ENCODE measurements at places on chromosomes 1 and 21. TPM values are rescaled to one million over a fixed set of nuclear protein-coding genes. Genes with fewer than 3 reads are reported as not detected.

DNA sequence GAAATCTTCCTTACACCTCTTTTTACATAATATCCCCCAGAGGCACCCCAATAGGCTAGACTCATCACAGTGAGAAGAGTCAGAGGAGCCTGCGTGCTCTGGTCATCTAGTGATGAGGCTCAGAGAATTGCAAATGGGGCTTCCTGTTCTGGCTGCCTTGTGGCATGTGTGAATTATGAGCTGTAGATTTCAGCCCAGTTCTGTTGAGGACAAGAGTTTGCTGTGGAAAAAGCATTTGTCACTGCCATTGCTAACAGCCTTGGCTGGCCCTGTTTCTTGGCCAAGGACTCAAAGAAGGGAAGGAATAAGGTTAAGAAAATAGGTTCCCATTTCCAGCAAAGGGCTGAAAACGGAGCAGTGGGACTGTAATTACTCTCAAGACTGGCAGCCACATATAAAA lies 30.7 kb downstream of the MRAP start:
- no peak for DNase-seq

- no peak for DNase-seq
Measured at GRCh38 chr1:54834007-54834541, 33.0 kb upstream of the TTC22 start.

DNA sequence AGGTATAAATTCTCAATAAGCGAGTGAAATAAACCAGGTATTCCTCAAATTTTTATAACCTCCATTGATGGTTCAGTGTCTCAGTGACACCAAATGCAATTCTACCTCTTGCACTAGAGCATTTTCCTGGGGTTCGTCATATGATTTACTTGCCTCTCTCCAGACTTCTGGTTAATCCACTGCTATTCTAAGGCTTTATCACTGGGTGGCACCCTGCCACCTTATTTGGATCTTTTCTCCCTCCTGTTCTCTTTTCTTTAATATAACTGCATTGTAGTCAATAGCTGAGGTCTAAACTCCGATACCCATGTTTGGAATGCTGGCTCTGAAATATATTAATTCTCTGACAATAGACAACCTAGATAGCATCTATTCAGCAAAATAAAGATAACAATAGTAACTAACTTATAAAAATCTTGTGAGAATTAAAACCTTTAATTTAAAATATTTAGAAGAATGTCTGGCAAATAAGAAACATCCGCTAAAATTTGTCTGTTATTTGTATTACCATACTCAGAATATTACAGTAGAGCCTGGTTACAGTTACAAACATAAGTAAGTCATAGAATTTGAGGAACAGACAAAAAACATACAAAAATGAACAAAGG lies 436.4 kb downstream of the PLA2G4A start:
- DNase-seq, result peak; percentile 36

GRCh38 chr21:46431448-46431847 lies 27.2 kb upstream of the DIP2A start:
- peak; percentile 26 for DNase-seq

DNA sequence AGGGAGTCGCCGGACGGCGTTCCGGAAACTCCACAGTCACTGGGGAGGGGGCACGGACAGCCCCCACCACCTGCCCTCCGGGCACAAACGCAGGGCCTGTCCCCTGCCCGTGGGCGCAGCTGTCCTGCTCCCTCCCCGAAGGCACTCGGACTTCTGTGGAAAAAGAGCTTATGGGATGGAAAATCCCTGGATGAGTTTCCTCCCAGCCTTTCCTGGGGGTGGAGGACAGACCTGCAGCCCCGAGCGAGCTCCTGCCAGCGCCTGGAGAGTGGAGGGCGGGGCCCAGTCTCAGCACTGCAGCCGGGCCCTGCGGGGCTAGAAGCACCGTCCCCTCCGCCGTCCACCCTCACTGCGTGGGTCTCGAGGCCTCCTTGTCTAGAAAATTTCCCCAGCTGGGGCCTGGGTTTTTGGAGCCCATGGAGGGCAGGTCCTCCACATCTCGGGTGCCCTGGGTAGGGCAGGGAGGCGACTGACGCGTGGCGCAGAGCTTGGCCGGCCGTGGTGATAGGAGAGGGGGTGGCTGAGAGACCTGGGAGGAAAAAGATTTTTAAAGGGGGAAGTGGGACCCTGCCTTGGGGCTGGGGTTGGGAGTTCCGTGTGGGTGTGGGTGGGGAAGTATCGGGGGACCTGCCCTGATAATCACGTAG lies 6.4 kb upstream of the COL6A1 start:
- no peak for DNase-seq

DNA sequence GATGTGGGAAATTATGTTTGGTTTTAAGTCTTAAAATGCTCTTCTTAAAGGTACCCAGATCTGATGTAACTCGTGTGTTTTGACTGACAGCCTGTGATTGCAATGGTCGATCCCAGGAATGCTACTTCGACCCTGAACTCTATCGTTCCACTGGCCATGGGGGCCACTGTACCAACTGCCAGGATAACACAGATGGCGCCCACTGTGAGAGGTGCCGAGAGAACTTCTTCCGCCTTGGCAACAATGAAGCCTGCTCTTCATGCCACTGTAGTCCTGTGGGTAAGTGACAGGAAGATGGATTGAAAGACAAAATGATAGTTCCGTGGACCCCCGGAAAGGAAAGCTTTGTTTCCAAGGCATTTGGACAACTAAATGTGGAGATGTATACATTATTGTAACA lies 71.6 kb upstream of the LAMC2 start:
- peak; percentile 52 for DNase-seq

DNA sequence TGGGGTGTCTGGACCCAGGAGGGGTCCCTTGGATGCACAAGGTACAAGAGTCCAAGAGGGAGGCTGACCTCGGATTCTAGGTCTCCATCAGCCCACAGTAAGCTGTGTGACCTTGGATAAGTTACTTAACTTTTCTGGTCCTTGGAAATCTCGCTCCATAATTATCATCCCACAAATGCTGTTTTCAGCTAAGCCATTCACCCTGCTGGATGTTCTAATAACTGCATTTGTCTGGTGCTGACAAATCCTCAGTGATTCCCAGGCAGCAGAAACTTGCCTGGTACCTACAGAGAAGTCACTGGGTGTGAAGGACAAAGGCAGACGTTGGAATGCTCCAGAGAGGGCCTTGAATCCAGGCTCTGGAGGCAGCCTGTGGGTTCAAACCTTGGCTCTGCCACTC lies 89.7 kb downstream of the IGSF21 start:
- DNase-seq, result no peak

DNA sequence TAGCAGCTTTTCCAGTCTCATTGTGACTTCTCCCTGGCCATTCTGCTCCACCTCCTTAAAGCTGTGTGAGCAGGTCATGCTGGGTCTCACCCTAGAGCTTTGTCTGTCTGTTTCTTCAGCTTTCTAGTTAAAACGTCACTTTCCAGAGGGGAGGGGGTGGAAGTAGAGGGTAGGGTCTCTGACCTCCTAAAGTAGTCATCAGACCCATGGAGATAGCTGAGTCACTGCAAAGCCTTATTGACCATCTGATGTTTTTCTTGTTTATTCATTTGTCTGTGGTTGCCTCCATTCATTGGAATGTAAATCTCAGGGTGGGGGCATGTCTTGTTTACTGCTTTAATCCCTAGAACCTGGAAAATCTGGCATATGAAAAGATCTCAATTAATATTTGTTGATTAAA lies 52.7 kb downstream of the ELF3 start:
- DNase-seq, result no peak

DNA sequence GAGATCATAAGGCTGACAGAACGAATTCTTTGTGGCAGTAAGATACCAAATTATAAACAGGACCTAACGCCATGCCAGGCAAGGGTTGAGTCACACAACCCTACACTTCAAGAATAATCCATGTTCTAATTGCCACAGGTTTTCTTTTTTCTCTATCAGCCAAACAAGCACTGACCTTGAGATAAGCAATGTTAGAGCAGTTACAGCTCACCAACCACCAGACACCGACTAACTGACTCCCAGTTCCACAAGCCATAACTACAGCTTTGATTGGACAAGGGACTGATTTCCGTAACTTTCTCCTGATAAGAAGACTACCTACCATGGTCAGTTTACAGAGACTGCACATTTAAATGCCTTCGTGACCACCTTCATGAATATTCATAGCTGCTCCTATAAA lies 149.6 kb downstream of the PTPRU start:
- DNase-seq, result no peak

DNA sequence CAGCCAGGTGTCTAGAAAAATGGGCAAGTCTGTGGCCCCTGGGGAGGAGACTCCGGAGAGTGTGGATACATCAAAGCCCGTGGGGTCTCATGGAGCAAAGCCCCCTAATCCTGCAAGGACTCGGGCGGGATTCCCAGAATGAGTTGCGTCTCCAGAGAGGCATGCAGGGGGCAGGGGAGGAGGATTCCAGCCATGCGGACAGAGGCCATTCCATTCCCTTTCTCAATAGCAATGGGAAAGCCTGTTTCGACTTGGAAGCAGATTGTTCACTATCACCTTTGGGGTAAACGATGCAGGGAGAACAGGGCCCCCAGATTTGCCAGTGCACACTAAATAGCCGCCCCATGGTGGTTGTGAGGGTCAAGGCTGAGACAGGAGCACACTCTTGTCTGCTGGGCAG lies 15.4 kb upstream of the PRDM15 start:
- DNase-seq, result no peak

DNA sequence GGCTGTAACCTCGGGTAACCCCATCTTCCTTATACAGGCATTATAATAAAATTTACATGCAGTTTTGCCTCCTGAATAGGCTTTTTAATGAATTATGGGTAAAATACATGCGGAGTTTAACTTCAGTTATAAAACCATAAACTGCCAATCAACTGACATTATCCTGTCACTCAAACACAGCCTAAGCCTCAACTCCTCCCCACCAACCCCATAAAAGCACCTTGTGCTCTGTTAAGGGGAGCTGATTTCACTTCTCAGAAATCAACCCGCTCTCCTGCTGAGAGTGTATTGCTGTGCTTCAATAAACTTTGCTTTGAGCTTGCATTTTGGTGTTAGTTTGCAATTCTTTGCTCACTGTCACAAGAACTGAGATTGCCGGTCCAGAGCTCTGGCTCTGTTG lies 1812.2 kb downstream of the BRINP3 start:
- no peak for DNase-seq

DNA sequence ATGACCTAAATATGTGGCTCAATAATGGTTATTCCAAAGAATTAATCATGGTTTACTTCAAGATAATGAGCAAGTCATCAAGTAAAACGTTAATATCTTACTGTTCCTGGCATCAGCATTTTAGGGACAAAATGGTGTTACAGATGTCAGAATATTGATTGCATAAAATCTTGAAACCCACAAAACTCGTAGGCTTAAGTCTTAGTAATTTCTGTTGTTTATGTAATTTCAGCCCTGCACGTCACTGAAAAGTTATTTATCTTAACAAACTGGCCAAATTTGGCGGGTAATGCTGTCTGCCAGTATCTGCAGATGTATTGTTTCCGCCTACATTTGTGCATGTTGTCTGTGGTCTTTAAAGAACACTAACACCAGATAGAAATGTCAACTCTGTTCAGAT lies 25.8 kb downstream of the CDC7 start:
- no peak for DNase-seq

DNA sequence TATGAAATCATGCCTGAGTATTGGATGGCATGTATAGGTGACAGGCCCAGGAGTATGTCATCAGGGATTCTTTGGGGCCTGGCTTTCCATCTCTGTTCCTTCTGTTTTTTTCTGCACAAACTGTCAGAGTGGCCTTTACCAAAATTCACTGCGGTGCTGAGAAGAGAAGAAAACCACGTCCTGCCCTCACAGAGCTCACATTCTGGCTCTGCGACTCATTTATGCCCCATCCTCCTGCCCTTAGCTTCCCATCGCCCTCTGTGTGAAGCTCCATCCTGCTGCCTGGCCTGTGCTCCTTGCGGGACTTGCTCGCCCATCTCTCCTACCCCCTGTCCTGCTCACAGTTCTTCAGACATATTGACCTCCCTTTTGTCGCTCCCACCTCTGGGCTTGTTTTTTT lies 73.4 kb downstream of the HUNK start:
- no peak for DNase-seq

DNA sequence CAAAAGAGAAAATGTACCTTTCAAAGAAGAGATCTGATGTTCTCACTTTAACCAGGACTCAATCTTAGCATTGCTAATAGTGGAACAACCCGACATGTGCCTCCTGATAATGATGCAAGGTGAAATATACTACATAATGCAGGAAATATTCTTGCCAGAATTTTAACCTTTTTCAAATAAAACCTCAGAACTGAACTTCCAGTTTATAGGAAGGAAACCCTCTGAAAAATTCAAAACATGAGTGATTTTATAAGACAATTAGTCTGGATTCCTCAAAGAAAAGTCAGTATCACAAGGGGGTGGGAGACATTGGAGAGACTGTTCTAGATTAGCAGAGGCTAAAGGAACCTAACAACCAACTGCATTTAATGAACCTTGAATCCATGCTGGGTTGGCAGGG lies 18.1 kb downstream of the AHCYL1 start:
- no peak for DNase-seq

The IPO13 gene
- 14.0 TPM for total RNA-seq

The CR1L gene
- total RNA-seq, result 0.73 TPM

The LORICRIN gene
- not detected for total RNA-seq

The RGS16 gene
- total RNA-seq, result 6.6 TPM

The GCSAML gene
- total RNA-seq, result 0.36 TPM

Data from cerebellum (tissue), 4 donors.